ENCODE measurements at places on chromosomes 11 and 22.

GRCh38 chr11:57461841-57462489 is 1.6 kb downstream of the RTN4RL2 start:
- no peak for DNase-seq

GRCh38 chr11:36313750-36314433 is 17.8 kb downstream of the PRR5L start:
- no peak for DNase-seq

GRCh38 chr22:19986011-19986409 is 30.6 kb downstream of the ARVCF start:
- no peak for DNase-seq

- DNase-seq: no peak
Measured at GRCh38 chr22:49760630-49761571, 66.8 kb downstream of the BRD1 start.

DNA sequence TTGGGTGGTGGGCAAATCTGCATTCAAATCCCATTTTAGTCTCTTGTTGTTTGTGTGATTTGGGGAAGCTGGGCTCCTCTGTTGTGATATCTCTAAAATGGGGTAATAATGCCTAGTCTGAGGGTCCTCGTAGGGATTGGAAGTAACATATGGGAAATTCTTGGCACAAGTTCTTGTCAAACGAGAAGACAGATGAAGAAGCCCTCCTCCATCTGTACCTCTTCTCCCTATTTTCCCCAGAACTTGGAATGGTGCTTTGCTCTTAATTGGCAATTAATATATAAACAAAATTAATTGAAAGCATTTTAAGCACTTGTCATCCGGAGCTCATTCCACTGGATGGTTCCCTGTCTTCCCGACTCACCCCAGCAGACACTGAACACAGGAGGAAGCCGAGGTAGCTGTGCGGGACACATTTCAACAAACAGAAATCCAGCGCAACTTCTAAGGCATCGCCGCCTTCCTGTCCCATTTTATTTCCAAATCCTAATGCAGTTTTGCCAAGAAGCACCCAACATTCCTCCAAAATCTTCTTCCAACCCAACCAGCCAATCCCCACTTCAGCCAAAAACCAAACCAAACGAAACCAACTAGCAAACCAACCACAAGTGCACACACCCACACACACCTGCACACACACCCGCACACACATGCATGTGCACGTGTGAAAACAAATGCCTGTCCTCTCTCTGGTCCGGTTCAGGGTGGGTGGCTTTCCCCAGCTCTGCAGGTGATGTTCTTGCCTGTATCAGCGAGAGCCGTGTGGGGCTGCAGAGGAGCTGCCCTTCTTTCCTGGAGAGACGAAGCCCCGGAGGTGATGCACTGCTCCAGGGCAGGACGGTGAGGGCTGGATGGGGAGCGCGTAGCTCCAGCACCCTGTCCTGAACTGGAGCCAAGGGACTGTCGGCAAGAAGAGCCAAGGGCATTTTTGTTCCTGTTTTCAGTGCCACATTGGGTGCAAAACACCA is 100.8 kb upstream of the B3GAT1 start:
- no peak for DNase-seq

- DNase-seq: no peak
Measured at GRCh38 chr11:31958076-31958735, 132.7 kb upstream of the RCN1 start.

DNA sequence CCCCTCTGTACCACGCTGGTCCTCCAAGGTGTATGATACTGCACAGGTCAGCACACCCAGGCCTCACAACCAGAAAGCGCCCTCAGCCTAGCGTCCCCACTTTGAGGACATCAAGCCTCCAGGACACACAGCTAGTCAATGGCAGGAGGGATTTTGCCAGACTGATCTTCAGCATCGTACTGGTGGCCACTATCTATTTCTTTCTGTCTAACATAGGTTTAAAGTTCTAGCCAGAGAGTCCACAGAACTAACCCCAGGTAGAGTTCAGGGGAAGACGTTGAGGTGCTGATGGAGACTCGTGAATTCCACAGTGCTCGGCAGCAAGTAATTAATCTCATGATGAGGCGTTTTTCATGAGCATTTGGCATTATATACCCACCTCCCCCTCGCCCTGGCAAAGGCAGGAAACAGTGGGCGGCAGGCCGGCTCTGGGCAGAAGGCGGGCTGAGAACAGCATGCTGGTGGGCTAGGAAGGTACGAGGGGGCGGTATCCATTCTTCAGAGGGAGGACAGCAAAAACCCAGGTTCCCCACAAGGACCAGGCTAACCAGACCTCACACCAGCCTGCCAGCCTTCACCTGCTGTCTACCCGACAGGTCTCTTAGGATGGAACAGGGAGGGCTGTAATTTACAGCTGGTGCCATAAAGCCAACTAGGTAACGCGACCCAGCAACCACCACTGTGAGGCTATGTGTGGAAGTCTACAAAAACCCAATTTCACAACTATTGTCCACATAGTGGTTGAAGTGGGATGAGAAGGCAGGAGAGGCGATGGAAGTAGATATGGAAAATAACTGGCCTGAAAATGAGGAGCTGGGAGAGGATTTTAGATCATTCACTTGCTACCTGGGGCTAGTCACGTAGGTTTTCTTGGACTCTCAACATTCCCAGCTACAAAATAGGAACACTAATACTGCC is 18.5 kb downstream of the MYH9 start:
- DNase-seq: no peak

DNA sequence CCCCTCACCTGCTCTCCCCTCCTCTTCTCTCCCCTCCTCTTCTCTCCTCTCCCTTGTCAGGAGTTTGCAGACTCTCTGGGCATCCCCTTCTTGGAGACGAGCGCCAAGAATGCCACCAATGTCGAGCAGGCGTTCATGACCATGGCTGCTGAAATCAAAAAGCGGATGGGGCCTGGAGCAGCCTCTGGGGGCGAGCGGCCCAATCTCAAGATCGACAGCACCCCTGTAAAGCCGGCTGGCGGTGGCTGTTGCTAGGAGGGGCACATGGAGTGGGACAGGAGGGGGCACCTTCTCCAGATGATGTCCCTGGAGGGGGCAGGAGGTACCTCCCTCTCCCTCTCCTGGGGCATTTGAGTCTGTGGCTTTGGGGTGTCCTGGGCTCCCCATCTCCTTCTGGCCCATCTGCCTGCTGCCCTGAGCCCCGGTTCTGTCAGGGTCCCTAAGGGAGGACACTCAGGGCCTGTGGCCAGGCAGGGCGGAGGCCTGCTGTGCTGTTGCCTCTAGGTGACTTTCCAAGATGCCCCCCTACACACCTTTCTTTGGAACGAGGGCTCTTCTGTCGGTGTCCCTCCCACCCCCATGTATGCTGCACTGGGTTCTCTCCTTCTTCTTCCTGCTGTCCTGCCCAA is 1.9 kb upstream of the CNIH2 start:
- DNase-seq: no peak

GRCh38 chr11:6523253-6523652 is 26.2 kb downstream of the DNHD1 start:
- no peak for DNase-seq

DNA sequence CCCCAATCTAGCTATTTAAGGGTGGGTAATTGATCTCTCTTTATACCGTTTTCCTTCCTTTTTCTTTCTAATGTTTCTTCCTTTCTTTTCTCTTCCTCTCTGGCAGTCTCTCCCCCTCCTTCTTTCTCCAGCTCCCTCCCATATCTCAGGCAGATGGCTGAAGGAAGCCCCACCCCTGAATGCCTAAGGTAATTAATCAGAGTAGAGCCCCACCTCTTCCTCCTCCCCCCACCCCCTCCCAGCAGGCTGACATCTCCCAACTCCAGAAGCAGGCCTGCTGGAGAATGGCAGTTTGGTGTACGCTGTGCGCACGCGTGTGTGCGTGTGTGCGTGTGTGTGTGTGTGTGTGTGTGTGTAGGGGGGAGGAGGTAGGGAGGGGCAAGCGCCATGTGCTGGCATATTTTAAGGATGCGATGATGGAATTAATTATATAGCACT is 122.6 kb downstream of the APOL5 start:
- DNase-seq: no peak

- DNase-seq: peak; percentile 51
Measured at GRCh38 chr11:2271077-2271326, 614 bp upstream of the ASCL2 start.

DNA sequence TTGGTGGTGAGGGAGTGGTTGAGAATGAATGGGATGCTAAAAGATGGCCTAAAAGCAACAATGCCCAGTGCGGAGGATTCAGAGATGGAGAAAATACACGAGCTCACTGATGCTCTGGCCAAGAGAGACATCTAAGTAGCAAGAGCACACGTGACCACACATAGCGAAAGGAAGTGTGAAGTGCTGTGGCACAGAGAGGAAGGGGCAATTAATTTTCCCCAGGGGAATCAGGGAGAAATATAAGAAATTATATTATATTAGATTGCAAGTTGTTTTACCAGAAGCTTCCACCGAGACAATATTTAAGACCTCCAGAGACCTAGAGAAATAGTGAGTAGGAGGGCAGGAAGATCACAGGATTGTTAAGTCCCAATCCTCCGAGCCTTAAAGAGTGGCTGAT is 80.6 kb downstream of the RCN1 start:
- no peak for DNase-seq

- DNase-seq: no peak
Measured at GRCh38 chr22:49545606-49546005, 282.1 kb downstream of the BRD1 start.

- DNase-seq: no peak
Measured at GRCh38 chr11:100753571-100753970, 66.5 kb downstream of the ARHGAP42 start.

- DNase-seq: no peak
Measured at GRCh38 chr11:83693306-83693992, 407.3 kb upstream of the CCDC90B start.

DNA sequence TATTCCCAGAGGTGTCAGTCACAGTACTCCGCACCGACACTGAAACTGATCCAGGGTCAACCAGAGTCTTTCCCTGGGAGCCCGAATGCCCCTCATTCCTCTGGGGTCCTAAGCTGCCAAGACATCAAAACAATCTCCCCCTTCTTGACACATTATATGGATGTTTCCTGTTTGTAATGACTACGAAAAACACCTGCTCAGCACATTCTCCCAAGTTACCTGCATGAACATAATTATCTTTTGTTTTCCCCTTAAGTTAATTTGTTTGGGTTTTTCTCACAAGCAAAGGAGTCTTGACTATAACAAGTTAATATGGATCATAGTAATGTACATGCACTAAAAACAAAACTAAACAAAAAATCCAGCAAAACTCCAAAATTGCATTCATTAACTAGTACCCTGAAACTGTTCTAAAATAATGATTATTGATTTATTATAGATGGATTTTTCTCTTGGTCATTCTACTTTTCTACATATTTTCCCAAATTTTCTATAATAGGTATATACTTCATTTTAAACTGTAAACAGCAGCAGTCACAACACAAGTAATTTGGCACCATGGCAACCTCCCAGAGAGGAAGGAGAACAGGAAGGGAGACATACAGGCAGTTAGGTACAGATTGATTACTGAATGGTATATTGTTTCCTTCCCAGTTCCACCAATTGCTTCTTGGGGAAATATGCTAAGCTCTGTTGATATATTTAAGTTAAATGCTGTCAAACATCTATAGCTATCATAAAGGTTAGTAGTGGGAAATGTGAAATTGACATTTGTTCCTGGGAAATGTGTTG is 631.5 kb downstream of the METTL15 start:
- DNase-seq: no peak

DNA sequence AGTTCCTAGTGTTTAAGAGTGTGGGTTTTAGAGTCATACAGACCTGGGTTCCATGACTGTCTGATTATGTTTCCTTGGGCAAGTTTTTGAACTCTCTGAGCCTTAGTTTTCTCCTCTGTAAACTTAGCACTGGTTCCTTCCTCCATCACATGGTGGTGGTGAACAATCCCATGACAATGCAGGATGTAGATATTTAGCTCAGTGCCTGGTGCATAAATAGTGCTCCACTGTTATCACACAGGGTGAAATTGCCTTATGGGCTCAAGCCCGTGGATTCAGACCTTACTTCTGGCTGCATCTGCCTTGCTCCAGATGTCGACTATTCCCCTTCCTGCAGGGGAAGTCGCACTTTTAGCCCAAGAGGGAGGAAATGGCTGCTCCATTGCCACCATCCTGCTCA is 62.7 kb downstream of the LDLRAD3 start:
- DNase-seq: no peak

DNA sequence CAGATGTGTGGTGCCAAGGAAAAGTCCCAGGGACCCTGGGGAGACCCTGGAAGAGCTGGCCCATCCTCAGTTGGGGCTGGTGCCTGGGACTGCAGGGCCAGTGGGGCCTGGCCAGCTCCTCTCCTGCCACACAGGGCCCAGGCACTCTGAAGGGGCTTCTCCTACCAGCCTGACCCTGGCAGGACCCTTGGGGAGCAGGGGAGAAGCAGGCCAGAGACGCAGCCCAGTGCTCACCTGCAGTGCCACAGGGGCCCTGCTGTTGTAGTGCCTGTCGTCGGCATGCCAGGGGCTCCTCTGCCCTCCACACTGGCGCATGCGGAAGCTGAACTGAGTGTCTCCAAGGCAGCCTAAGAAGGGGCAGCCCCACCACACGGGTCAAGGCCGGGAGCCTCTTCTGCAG is 9.1 kb downstream of the DENND6B start:
- DNase-seq: no peak

DNA sequence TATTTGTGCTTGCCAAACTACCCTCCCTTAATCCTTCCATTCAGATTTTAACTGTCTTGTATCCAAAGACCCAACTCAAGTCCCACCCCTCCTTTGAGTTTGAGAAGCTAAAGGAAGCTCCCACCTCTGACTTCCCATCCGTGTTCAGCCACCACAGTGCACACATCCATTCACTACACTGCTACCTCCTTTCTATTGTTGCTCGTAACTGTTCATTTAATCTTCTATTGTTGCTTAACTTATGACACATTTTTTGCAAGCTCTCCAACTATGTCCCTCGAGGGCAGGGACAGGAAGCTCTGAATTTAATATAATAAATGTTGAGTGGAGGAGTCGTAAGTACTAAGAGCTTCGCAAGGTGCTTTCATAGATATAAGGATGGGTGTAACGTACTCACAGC is 10.4 kb downstream of the LARGE1 start:
- no peak for DNase-seq

DNA sequence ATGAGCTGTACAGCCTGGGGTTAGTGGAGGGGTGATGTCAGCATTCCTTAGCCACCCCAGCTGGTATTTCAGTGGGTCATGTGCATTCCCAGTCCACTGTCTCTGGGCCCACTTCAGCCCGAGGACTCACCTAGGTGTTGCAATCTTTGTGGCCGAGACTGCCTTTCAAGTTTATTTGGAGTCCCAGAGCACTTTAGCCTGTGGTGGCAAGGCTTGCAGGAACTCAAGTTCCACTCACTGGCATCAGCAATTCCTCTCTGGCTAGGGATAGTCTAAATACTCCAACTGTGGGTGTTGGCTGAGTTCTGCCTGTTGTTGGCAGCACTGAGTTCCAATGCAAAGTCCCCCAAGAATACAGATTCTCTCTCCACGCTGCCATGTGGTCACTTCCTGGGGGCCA is 191.6 kb upstream of the PGR start:
- DNase-seq: no peak

GRCh38 chr22:30485362-30485988 is 13.7 kb upstream of the SEC14L3 start:
- DNase-seq: peak; percentile 47

- no peak for DNase-seq
Measured at GRCh38 chr11:104661471-104661870, 236.8 kb downstream of the CASP12 start.

GRCh38 chr22:38755911-38756532 is at the start of gene SUN2:
Gene SUN2 (minus strand): TSS chr22:38755998. CDS start chr22:38752628, 3,370 bp downstream.
- peak; percentile 93 for DNase-seq

GRCh38 chr11:83127310-83127637 is 29.7 kb upstream of the PCF11 start:
- DNase-seq: no peak

GRCh38 chr11:129696309-129696989 is 119.2 kb upstream of the TMEM45B start:
- DNase-seq: no peak

All from activated CD8-positive, alpha-beta memory T cell treated with anti-CD3 and anti-CD28 coated beads for 4 hours (primary cell).